ENCODE measurements at places on chromosomes 6 and 20.

DNA sequence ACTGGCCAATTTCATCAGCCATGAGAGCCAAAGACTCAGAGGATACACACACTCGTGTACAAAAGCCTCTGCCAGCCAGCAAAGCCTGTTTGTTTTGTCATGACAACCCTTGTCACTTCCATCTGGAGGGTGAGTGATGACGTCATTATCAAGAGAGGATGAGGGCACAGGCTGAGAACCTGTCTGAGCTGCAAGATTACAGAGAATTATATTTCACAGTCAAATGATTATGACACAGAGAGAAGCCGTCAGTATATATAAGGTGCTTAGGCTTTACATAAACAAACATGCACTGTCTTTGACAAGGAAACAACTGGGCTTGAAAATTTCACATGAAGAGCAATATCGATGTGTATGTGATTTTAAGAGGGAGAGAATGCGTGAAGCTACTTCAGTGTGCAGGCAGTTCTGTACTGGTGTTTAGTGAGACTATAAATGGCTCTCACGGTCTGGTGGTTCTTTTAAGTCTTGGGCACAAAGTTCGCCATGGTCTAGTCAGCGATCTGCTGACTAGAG lies 36.5 kb upstream of the BCLAF1 start:
- DNase-seq, result no peak

GRCh38 chr6:97630604-97631003 lies 347.6 kb upstream of the MMS22L start:
- DNase-seq, result no peak

DNA sequence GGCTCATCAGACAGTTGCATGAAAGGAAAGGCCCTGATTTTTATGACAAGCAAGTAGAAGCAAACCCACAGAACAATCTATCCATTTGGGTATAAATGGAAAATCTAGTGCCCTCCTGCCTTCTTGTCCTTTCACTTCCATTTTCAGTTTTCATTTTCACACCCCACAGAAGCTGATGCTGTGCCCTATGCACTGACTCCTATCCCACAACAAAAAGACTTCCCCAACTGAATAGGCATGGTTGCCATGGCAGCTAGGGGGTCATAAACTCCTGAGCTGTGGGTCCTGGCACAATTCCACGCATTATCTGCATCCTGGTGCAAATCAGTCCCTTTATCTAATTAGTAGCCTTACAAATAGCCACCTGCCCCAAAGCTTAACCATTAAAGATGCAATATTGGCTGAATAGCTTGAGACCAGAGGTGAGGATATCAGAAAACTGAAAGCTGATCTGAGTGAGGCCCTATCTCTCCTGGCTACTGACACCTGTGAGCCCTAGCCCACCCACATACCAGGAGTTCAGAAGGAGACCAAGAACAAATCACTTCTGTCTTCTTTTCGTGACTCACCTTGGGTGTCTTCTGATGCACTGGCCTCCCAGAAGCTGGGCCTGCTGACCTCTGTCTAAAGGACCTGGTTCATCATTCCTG lies 34.9 kb upstream of the HEY2 start:
- DNase-seq, result peak; percentile 10

DNA sequence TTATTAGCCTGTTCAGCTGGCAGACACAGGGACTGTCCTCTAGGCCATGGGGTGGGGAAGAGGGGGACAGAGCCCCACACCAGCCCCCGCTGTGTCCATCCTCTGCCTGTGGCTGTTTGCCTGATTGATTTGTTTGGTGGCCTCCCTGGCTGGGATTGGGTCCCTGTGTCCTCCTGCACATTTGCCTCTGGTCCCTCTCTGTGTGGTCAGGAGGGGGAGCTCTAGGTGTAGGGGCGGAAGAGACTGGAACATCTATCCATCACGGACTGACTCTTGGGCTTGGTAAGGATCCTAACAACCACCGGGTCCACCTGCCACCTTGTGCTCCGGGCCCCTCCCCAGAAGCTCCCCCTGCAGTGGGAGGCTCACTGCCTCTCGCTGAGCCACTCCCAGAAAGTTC lies 38.4 kb upstream of the CCDC167 start:
- no peak for DNase-seq

GRCh38 chr6:36722365-36722764 lies 24.7 kb downstream of the RAB44 start:
- no peak for DNase-seq

All from GM19239 (cell line).